Aorta (tissue), 5 donors: ENCODE measurements at places on chromosomes 11 and 22. TPM values are rescaled to one million over a fixed set of nuclear protein-coding genes. Genes with fewer than 3 reads are reported as not detected.

DNA sequence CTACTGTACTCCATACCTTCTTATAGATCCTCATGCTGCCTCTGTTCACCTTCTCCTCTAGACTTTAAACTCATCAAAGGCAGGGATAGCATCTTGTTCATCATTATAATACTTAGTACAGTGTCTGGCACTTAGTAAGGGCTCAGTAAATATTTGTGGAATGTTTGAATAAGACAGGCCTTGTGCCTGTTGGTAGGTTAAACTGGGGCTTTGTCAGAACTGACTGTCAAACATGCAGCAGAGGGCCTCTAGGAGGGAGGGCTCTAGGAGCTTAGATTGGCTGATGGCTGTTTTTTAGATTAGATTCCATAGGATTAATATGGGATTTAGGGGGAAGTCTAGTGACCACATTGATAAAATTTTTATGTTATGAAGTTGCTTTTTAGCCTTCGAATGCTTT is 70.8 kb downstream of the RNF169 start:
- no peak for DNase-seq

- DNase-seq = no peak
Observed at GRCh38 chr22:36171941-36172340, 11.4 kb upstream of the APOL3 start.

DNA sequence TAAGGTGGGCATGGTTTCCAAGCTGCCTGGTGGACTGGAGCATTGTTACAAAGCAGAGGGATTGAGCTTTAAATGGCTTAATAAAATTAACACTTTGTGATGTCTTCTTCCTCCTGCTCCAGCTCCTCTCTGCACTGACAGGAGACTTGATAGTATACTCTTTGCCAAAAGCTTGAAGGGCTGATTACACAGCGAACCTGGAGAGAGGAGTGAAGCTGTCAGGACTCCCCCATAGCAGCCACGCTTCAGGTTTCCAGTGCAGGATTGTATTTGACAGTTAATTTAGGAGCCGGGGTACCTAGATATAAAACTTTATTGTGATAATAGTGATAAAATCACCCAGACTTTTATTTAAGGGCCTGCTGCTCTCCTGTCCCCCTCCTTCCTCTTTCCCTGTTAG is 50.0 kb downstream of the TRIM44 start:
- no peak for DNase-seq

DNAJB7 gene
- total RNA-seq = not detected

KRTAP5-7 gene
- total RNA-seq = 0.39 TPM

MMP20 gene
- not detected for total RNA-seq

GRCh38 chr11:93969925-93970922 is 50.9 kb upstream of the HEPHL1 start:
- DNase-seq = no peak

DGCR6 gene
- 0.88 TPM for total RNA-seq
